GM04504 (cell line): ENCODE measurements at places on chromosomes 6 and 20.
A peak's percentile ranks its signal among the peaks of the same experiment; 100 is the strongest.

DNA sequence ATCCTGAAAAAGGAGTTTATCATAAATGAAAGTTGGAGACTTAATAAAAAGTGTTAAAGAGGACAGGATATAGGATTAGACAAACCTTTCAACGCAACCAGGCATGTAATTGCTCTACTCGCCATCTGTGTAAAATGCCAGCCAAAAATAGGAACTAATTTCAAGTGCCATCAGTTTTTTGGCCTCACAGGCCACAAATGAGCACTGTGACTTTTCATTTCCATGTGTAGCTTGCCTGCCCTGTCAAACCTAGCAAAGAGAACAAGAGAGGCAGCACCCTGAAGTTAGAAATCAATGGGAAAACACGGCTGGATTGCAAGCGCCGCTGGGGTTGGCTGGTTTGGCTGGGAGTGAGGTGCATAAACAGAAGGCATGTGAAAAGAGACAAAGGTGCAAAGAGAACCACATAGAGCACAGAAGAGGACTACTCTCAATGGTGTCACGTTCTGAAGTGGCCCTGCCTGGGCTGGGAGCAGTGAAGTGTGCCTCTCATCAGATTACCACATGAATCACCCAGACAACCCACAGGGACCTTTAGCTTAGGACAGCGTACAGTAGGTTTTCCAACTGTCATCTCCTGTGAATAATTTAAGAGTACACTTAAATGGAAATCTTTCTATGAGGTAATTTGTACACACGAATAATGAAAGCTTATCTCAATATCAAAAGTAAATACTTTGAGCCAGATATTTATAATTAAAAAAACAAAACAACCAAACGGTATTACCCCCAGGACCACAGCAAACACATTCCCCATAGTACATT is 78.0 kb upstream of the NHSL1 start:
- DNase-seq: no peak

- no peak for DNase-seq
These were observed 101.4 kb downstream of the TNFAIP3 start for GRCh38 chr6:137968455-137968804.

DNA sequence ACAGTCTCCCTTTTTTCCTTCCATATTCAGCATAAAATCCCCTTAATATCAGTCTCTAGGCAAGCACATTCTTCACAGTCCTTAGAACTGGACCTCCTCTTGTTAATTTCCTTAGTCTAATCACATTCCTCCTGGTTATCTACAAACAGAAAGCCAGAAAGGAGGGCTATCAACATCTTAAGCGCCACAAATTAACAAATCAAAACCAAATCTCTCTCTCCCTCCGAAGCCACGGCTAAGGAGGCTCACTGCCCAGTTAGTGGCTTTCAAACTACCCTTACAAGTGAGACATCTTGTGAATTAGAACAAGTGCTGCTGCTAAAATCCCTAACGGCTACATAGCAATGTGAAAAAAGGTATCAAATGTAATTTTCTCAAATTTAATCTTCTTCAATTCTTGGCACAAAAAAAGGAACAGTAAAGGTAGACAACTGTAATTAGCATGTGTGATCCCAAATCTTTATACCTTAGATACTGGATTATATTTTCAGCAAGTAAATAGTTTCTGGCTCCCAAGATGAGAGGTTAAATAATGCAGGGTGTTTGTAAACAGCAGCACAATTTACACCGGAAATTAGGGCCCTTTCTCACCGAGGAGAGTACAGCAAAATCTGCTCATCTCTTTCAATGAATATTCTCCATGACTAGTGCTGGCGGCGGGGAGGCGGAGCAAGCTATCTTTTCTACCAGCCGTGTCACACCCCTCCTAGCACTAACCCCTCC is 1.4 kb upstream of the TRIM39 start:
- peak; percentile 11 for DNase-seq

DNA sequence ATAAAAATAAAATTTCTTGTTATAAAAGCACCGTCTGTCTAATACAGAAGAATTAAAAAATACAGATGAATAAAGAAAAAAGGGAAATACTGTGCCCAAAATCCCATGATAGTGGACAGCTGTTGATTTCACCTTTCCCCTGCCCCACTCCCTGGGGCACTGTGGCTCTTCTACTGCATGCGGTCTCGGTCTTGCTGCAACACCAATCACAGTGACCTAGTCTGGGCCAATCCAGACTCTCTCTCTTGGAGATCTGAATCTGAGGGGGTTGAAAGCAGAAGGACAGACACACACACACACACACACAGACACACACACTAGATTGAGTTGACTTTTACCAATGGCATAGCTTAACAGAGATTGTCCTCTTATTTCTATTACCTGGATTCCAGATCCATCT is 70.5 kb upstream of the FYN start:
- DNase-seq: no peak

DNA sequence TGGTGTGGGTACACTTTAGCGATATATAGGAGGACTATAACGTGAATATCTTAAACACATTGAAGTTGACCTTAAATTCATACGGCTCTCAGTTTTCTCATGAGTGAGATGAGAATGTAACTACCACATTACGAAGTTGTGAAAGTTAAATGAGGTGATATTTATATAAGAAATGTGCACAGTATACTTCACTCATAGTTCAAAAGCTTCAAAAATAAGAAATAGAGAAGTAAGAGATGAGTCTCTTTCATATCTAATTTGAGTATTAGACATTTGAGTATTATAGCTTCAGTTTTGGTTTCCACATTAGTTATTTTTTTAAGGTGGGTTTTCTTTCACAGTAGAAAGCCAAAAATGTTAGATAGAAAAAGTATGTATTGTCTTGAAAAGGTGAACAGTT is 183.3 kb downstream of the NKAIN2 start:
- DNase-seq: no peak

DNA sequence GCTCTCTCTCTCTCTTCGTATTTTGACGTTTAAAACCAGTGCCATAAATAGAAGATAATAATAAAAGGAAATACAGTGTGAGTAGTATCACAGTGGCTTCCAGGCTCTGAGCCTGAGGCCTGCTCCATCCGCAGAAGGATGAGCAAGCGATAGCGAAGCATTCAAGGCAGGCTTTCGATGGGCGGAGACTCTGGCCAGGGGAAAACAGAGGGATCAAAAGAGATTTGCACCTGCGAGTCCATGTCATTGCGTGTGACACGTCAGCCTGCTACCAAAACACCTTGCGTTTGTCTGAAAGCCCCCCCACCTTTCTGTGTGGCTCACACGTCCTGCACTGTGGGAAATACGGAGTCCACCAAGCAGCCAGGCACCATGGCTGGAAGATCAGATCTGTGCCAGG is 377.3 kb upstream of the SULF2 start:
- DNase-seq: no peak

- no peak for DNase-seq
These were observed 36.4 kb downstream of the CSNK2A1 start for GRCh38 chr20:507006-507758.

DNA sequence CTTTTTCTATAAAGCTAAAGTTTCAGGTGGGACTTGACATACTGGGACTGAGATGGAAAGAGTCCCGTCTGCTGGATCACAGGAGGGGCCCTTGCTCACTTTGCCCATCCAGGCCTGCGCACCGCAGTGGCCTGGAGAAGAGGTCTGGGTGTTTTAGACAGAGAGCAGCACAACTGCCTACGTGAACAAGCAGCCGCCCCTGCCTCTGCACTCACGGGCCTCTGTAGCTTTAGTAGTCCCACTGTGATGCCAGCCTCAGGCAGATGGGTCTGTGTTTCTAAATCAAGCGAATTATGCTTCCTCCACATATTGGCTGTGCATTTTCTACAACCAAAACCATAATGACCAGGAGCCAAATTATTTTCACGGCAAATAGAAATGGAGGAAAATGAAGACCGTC is 184.8 kb upstream of the FOXQ1 start:
- no peak for DNase-seq

DNA sequence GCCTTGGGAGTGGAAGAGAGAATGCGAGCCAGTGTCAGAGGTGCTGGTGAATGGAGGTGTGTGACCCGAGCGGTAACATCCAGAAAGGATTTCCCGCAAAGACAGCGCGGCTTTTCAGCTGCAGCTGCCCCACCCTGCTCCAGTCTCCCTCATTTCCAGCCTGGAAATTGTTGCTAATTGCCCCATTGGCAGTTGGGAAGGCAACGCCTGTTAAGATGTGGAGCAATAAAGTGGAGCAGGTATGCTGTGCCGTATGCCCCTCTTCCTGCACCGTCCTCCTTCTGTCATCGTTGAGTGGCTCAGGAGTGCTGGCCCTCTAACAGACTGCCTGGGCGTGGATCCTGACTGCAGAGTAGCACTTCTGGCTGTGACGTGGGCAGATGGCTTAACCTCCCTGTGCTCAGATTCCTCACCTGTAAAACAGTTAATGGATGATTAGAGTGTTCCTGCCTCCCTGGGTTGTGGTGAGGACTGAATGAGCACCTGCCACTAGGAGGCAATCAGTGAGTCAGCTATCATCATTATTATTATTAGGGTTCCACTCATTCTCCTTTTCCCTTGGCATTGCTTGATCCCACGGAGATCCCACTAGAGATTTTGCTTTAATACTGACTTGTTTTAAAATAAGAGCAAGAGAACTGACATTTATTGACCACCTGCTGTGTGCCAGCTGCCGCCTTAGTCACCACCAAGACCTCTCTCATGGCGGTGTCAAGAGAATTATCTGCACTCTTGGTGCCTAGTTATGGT is 11.7 kb downstream of the ARFGEF2 start:
- DNase-seq: no peak

DNA sequence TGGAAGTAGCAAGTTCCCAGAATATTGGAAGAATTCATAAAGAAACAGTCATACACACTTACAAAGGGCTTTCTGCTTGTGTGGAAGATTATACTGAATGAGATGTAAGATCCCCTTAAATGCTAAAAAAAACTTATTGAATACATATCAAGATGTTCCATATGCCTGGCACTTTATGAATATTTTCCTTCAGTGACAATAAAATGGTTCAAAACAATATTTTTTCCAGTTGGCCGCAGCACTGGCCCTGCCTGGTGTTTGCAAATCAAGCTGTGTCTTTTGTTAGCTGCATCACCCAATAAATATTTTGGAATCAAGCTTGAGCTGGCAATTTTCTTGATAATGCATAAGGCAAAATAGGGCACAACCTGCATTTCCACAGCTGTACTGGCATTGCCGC is 51.2 kb downstream of the CFAP61 start:
- no peak for DNase-seq

DNA sequence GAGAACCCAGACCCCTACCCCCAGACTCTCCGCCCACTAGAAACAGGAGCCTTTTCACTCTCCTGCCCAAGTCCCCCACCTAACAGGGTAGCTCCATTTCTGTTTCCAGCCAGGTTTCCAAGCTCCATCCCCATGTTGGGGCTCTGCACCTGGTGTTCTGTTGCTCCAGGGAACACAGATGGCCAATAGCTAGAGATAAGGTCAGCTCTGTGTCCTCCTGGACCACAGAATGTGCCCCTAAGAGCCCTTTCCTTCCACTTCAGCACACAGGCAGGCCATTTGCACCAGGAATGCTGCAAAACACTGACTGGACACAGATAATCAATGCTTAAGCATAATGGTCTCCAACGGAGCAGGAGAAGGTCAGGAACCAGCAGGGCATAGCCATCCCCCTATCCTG is 159.4 kb downstream of the QRSL1 start:
- no peak for DNase-seq

GRCh38 chr6:26241033-26241895 is 123.7 kb upstream of the BTN3A2 start:
- no peak for DNase-seq

- peak; percentile 97 for DNase-seq
These were observed 109.6 kb downstream of the RTN4IP1 start for GRCh38 chr6:106519460-106520394.

GRCh38 chr6:110656492-110656891 is 158.8 kb downstream of the CDK19 start:
- DNase-seq: no peak

DNA sequence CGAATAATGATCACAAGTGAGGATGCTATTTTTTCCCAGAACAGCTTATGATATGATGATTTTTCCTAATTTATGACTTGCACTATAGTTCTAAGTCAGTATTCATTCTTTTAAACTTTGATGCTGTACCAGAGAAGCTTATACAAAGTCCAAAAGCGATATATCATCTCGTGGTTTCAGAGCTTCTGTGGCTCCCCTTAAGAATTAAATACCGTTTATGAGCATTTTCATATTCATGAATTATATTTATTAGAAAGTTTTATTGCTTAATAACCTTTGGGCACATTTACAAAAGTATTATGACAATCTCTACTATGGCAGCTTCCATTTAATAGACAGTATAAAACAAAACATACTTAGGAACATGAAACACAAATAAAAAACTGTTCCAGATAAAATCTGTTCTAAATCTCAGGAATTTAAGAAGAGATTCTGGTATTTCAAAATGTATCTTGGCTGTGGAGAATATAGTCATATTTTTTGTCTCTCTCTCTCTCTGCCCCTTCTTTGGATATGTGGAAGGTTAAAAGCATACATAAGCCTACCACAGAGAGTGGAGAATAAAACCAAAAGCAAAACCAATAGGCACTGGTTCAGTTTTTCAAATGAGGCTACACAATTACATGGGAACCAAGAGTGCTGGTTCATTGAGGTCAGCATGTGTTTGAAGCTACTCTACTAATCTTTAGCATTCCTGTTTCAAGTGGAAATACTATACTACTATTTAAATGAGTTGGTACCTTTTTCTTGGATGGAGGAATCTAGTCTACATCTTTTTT is 884.5 kb upstream of the GJE1 start:
- peak; percentile 22 for DNase-seq

GRCh38 chr20:56173438-56173837 is 75.1 kb upstream of the MC3R start:
- DNase-seq: no peak

- no peak for DNase-seq
These were observed 43.7 kb upstream of the ADTRP start for GRCh38 chr6:11822346-11822745.

DNA sequence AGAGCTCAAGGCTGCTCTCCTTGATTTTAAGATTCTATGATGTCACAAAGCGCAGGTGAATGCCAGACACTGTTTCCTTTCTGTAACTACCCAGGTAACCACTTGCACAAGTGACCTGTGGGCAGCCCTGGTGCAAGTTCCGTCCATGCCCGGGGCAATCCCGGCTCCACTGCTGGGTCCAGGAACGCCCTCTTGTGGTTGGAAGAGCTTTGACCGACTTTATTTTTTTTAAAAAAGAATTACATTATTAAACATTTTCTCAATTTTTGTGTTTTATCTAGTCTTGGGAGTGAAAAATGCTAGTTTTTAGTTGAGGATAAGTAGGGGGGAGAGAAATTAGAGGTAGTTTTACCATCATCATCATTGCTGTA is 695.2 kb downstream of the QKI start:
- DNase-seq: no peak

DNA sequence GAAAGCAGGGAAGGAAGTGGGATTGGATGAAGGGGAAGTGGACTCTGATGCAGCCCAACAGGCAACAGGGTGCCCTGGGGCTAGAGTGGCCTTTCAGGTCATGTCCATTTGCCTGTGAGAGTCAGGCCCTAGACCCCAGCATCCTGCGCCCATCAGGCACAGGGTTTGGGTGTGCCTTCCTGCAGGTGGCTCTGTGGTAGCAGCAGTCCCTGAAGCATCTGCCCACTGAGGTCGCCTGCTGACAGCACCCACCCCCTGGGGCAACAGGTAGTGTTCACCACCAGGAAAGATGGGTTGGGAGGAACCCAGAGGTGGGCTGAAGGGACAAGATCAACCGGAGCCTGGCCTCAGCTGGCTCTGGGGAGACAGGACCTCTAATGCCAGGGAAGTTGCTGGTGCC is 3.6 kb downstream of the PACSIN1 start:
- no peak for DNase-seq

- no peak for DNase-seq
These were observed 18.1 kb downstream of the UQCC2 start for GRCh38 chr6:33693186-33694105.
